NCI-H1694 treated with DMSO at 0.1 percent for 48 hours (cell line): ENCODE measurements at places on chromosomes 5 and 9.
A peak's percentile ranks its signal among the peaks of the same experiment; 100 is the strongest.

DNA sequence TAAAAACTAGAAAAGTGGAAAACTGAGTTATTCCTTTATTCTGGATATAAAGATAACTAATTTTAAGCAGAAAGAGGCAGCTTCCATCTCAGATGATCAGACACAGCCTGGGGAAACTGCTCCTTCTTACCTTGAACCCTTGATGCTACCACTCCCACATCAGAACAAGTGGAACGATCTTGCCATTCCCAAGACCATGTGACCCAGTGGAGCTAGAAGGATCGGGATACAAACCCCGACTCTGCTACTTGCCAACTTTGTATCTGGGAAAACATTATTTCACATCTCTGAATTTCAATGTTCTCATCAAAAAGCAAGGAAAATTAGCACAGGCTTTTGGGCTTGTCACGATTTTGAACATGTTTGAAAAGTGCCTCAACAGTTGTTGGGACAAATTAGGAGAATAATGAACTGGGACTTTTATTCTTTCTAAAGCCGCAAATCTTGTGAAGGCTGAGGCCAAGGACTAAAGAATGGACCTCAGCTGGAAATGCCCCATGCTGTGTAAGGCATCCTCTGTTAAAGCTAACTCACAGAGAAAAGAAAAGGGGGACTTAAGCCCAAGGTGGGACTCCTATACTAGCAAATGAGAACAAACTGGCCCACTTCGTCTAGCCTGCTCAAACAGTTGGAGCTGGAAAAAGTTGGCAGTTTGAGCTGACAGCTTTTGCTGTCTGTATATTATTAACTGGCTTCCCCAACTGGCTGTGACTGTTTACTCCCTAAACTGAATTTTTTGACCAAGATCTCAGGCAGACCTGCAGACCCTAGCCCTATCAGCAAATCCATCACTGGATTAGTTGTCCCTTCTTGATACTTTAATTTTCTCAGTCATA, 552.3 kb downstream of the EFNA5 start:
- no peak for DNase-seq

- DNase-seq, result no peak
Observed at GRCh38 chr5:131906668-131907067, 38.8 kb downstream of the MEIKIN start.

DNA sequence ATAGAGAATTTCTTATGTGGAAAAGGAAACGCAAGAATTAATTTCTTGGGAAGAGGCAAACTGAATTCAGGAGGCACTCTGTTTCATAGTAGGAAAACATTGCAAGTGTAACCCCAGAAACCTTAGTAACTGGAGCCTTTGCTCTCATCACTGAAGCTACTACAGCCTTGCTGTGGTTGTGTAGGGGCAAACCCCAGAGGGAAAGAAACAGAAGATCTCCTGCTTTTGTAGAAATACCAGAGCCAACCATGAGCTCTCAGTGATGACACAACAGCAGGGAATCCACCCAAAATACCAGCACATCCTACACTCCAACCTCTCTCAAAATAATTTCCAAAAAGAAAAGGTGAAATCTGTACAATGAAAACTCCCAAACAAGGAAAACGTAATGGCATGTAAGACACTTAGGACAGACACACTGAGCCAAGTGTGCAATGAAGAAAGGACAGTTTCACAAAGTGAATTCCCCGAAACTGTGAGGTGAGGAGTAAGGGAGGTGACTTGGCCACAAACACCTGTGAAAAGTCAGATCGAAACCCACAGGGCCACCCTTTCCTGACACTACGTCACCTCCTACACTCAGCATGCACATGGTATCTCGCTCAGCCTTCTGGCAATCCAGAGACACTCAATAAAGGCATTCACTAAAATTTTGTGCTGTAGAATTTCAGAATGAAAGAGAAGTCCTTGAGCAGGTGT, 8.5 kb upstream of the ACSL6 start:
- no peak for DNase-seq

- DNase-seq, result no peak
Observed at GRCh38 chr5:144356489-144356888, 185.8 kb downstream of the KCTD16 start.

DNA sequence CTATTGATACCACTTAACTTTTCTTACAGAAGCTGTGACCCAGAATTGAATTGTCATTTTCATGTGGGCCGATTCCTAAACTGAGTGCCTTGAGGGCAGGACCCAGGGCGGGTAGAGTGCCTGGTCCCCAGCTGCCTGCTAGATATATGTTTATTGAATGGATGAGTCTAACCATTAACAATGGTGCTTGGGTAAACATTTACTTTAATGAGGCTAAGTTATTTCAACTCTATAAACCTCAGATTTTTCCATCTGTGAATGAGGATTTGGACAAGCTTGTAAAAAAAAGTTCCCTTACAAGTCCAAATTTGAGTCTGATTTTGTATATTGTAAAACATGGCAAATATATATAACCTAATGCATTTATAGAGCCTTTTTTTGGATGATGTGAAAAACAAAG, 181.8 kb upstream of the ELL2 start:
- DNase-seq, result no peak

DNA sequence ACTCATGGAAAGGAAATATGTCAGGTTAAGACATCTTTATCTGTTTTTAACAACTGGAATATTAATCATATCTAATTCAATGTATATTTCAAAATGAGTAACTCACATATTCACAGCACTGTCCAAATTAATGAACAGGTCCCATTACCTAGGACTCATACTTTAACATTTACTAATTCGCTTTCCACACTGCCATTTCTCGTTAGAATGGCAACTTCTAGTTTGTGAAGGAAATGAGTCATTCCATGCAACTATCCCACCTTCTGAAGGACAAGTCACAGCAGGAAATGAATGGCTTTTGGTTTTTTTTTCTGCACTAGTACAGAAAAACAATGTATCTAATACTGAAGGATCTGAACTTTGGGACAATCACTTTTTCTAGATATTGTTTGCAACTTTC, 24.6 kb upstream of the IFNK start:
- DNase-seq, result no peak

DNA sequence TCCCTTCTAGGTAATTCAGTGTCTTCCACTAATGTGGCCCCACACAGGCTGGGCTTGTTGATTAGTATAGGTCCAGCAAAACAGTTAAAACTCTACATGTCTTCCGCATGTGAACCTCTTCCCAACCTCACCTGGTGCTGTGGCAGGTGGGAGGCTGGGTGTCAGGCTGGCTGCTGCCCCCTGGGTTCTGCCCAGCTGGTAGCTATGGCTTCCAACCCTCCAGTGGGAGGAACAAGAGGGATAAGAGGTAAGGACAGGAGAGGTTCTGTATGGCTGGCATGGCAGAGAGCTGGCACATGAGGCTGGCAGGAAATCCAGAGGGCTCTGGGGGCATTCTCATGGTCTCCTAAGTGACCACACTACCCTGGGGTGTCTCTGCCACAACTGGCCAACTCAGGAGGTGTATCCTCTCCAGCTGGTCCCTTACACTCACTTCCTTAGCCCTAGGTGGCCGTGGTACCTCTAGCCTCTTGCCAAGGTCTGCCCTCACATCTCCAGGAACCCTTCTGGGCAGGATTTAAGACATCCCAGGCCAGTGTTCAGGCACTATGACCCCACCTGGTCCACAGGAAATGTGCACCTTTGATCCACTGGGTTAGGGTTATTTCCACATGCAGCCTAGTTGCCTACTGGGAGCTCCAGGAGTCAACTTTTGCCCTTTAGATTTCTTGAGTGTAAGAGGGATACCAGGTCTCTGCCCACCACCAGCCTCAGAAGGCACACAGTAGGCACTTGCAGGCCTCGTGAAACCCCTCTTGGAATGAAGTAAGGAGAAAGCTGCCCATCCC, 41.7 kb downstream of the AHRR start:
- no peak for DNase-seq

- no peak for DNase-seq
Observed at GRCh38 chr9:118882684-118883083, 486.6 kb downstream of the BRINP1 start.

DNA sequence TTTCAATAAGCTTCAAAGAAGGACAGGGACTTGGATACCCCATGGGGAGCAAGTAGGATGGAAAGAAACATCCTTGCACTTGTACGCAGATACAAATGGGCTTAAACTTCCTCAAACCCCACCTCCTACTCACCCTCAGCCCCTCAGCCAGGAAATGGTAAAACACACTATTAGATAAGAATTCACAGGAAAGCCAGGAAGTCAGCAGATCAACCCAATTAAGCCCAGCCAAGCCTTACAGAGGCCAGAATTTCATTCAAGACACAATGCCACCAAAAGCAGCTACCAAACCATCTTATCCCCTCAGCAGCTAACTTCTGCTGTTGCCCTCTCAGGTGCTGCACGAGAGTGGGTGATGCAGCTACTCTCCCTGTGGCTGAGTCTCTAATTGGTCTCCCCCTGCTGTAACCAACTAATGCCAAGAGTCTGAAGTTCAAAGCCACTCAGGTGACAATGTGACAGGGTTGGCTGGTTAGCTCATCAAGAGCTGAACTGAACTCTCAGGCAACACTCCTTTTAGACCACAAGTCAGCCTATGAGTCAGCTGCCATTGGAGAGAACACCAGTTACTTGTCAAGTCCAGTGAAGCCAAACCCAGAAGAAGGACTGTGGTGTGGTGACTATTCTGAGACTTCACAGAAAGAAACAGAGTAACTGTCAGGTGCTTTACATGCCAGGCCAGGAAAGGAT, 201.9 kb downstream of the ZNF608 start:
- DNase-seq, result no peak

DNA sequence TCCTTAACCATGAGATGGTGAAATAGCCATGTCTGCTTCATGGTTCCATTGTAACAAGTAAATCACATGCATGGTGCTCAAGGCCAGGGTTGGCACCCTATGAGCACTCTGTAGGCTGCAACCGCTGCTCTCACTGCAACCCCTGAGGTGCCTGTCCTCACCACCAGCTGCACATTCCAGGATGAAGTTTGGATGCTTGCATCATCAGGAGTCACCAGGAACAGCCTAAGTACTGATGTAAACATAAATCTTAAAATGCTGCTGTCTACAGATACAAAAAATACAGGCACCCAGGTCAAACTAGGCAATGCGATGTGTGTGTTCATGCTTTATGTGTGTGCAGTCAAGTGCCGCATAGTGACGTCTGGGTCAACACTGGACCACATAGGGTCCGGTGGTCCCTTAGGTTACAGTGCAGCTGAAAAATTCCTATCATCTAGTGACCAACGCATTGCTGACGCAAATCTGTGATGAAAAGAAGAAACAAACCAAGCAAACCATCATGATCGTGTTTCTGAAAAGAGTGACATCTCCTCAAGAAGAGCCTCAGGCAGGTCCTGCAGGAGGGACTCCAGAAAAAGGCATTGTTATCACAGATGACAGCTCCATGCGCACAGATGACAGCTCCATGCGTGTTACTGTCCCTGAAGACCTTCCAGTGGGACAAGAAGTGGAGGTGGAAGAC, 234.8 kb downstream of the AUH start:
- DNase-seq, result no peak

DNA sequence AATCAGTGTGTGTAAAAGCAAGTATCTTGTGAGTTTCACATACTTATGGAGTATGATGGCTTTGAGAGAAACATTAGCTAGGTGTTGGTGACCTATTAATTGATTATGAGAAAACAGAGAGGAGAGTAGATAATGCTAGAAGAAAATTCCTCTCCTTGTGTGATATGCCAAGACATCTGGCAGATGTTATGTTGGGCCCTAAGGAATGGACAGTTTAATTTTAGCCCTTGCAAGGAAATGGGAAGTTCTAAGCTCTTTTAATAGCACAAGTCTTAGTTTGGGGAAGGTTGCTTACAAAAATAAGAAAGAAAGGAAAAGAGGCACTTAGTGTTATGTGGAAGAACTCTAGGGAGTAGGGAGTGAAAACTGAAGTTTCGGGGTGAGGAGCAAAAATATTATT, 5.1 kb downstream of the ZNF462 start:
- no peak for DNase-seq

- no peak for DNase-seq
Observed at GRCh38 chr5:94266170-94266569, 352.2 kb downstream of the KIAA0825 start.

- DNase-seq, result no peak
Observed at GRCh38 chr5:67617051-67617450, 420.5 kb upstream of the CD180 start.

- no peak for DNase-seq
Observed at GRCh38 chr9:121217609-121218292, 16.1 kb upstream of the RAB14 start.

DNA sequence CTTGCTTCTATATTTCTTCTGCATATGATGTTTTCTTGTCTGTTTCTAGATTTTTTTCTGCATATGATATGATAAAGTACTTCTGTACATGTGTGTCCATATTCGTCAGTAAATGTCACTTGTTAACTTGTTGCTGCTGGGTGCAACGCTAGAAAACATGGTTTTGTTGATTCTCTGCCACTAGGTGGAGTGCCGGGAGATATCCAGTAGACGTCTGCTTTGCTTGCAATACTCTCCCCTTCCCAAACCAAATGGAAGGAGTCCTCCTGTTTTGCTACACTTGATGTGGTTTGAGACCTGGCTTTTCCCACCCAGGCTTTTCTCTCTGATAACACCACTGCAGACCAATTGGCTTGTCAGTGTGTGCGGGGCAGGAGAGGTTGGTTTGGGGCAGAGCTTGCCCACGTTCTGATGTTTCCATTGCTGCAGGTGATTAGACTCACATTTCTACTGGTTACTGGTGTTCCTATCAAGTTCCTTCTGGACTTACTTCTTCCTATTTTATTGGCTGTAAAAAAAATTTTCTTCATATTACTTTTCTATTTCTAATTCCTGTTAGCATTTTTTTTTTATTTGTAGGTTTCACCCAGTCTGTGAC, 900.0 kb upstream of the CDH10 start:
- peak; percentile 60 for DNase-seq

GRCh38 chr9:93210324-93210973, 26.5 kb downstream of the WNK2 start:
- DNase-seq, result no peak

GRCh38 chr9:14585730-14586473, 107.3 kb downstream of the ZDHHC21 start:
- no peak for DNase-seq

GRCh38 chr5:149264439-149265067, 7.1 kb upstream of the AFAP1L1 start:
- no peak for DNase-seq

DNA sequence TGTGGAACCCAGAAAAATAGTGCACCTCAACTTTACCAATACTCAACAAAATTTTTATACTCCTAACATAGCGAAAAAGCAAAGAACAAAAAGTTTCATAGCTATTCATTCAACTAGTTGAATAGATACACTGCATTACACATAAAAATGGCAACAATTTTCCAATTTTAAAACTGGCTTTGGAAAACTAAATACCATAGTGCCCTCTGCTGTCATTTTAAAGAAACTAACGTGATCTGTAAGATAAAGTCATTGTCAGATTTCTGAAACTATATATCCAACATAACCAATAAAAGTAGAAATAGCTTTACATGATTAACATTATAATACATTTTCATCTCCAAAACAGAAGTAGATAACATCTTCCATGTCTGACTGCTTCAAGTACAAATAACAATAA, 31.6 kb downstream of the DTWD2 start:
- DNase-seq, result peak; percentile 43

- DNase-seq, result no peak
Observed at GRCh38 chr5:112646139-112646936, 91.3 kb upstream of the APC start.
